H1 (cell line): ENCODE measurements at places on chromosomes 2 and 18. TPM values are rescaled to one million over a fixed set of nuclear protein-coding genes. Genes with fewer than 3 reads are reported as not detected.

RGPD4 gene
- total RNA-seq = 0.08 TPM in 1 of 2 replicates, not detected in the other

PDK1 gene
- 18.2 and 18.7 TPM in 2 replicates for total RNA-seq

VIL1 gene
- 7.0 and 8.2 TPM in 2 replicates for total RNA-seq

ABCG5 gene
- total RNA-seq = not detected in 2 replicates

SLC66A3 gene
- 6.1 and 8.7 TPM in 2 replicates for total RNA-seq

DNA sequence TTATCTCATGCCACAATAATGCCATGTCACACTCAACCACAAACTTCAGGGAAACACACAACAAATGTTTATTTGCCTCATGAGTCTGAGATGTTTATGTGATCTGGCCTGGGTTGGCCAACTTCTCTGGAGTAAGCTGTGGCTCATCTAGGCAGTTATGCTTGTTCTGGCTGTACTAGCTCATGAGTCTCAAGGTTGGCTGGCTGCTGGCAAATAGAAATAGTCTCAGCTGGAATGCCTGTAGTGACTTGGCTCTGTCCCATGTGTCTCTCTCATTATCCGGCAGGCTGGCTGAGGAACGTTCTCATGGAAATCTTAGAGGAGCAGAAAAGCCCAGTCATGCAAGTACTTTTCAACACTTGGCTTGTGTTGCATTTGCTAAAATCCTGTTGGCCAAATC, 234.9 kb upstream of the CDH2 start:
- DNase-seq = no peak

DNA sequence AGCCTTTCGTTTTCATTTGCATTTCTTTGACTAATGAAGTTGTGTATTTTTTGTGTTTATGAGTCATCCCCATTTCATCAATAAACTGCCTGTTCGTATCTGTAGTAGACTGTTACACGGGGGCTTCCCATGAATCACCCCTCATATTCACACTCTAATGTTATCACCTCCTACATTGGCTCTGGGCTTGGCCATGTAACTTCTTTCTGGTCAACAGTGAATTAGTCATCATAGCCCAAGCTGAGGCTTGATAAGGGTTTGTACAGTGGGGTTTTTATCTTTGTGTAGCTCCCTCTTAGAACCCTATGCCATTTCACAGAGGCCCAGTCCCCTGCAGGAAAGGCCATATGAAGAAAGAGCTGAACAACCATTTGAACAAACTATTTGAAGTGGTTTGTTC, 151.0 kb downstream of the CCBE1 start:
- no peak for DNase-seq

DNA sequence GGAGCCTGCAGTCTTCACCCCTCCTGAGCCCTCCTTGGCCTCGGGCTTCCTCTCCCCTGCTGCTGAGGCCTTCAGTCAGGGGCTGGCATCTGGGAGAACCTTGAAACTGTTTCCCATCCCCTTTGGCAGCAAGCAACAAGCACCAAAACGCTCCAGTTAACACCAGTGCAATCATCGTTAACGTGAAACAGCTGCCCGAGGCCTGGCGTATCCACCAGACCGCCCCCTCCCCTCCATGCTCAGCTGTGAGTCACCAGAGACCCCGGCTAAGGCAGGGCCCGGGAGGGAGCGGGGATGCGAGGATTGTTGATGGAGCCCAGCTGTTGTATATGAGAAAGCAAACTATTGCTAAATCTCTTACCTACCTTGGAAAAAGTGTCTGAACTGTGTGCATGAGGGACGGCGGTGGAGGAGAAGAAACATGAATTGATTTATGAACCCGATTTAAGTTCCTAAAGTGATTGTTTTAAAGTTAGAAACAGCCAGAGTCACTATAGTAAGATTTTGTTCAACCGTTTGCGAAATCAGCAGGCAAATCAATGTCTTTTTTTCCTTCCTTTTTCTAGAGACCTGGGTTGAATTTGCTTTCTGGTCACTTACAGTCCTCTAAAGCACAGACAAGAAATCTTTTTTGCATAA, 5.2 kb downstream of the ZFP36L2 start:
- DNase-seq = peak; percentile 62

DNA sequence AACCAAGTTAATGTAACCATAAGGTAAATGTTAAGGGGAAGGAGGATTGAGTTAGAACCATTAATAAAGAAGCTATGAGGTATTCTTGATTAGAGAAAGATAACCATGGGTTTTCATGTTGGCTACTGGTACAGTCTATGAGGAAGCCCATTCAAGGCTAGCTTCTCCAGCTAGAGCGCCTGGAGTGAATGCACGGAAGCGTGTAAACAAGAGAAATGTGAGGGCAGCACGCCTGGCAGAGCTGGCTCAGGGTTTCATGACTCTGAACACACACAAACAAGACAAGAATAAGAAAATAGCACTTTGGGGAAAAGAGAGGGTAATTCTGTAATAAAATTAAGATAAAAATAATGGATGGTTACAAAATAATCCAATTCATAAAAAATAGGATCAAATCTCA, 255.3 kb downstream of the PDE11A start:
- no peak for DNase-seq

DNA sequence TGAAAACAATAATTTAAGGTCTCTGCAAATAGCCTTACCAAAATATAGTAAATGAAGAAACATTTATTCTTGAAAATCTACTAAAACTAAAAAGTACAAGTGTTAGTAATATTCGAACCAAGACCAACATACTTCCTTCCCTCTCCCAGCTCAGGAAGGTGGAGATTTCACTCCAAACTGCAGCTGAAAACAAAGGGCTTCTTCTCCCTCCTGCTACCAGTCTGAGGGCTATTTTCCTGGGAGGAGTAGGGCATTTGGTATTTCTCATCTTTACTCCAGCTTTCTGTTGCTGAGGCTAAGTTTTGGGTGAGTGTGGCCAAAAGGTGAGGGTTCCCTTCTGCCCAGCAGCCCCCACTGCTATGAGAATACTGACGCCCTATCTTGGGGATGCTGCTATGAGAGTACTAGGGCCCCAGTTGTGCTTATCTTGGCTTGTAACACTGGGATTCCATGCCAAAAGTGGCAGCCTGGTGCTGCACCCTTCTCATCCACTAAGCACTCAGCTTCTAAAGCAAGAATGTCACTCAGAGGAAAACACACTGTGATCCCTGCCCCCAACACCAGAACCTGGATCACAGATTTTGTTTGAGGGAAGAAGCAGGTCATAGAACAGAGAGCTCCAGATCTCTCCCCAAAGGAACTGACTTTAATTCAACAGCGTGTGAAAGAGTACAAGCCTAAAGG, 130.7 kb upstream of the KLF7 start:
- DNase-seq = no peak

- DNase-seq = no peak
Observed at GRCh38 chr18:4748975-4749374, 293.9 kb upstream of the DLGAP1 start.

DNA sequence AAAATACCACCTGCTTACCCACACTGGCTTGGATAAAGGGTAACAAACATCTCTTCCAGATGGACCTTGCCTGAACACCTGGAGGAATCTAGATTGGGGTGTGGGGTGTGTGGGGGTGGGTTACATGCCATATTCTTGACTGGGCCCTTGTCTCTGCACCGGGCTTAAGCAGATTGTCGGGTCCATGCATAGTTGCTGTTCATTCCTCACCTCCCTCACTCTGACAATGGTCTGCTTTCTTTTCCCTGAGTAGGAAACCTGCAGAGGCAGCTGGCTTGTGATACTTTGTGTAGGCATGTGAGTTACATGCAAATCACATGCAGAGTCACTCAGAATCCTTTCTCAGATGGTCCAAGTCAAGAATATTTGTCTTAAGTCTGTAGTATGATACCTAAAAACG, 112.8 kb upstream of the GLS start:
- no peak for DNase-seq

- DNase-seq = no peak
Observed at GRCh38 chr2:32952761-32953476, 6.2 kb downstream of the LTBP1 start.

DNA sequence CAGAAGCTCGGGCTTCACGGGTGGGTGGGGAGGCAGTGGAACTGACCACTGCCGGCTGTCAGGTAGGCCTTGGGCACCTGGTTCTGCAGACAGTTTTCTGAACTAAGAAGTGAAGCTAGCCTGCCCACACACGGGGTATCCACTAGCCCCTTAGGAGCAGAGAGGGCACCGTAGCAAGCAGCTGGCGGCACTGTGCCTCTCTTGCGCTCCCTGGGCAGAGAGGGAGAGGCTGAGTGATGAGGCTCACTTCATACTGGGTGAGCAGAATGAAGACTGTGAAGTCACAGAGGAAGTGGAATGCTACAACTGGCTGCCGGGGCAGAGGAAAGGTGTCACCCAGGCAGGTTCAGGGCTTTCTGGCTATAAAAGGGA, 753 bp downstream of the ITPRIPL1 start:
- no peak for DNase-seq

- DNase-seq = no peak
Observed at GRCh38 chr2:218218268-218219185, 1.5 kb downstream of the ARPC2 start.

DNA sequence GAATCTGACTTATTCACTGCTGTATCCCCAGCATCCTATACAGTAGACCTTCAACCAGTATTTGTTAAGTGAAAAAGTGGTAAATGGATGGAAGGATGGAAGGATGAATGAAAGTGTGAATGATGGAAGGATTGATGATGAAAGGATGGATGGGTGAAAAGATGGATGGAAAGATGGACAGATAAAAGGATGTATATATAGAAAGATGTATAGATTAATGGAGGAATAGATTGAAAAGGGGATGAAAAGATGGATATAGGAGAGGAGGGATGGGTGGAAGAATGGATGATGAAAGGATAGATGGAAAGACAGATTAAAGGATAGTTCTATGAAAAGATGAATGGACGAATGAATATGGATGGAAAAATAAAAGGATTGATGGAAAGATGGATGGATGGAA, 50.0 kb downstream of the PSD4 start:
- DNase-seq = no peak
